ENCODE measurements at places on chromosomes 12 and 14. TPM values are rescaled to one million over a fixed set of nuclear protein-coding genes. Genes with fewer than 3 reads are reported as not detected.

DEGS2 gene
- total RNA-seq, result 0.46 TPM

CDCA3 gene
- 2.0 TPM for total RNA-seq

ACSS3 gene
- 22.3 TPM for total RNA-seq

TSPAN8 gene
- 0.43 TPM for total RNA-seq

KRT85 gene
- total RNA-seq, result not detected

USP44 gene
- total RNA-seq, result 13.8 TPM

MYH6 gene
- not detected for total RNA-seq

TC2N gene
- 0.65 TPM for total RNA-seq

NIN gene
- total RNA-seq, result 28.6 TPM

SMCO2 gene
- total RNA-seq, result 0.14 TPM

ASB2 gene
- total RNA-seq, result 0.28 TPM

LALBA gene
- total RNA-seq, result not detected

CCDC38 gene
- not detected for total RNA-seq

LRRK2 gene
- 4.8 TPM for total RNA-seq

RNASE3 gene
- total RNA-seq, result not detected

CACNA1C gene
- total RNA-seq, result 5.0 TPM

DIO2 gene
- 14.1 TPM for total RNA-seq

KRT78 gene
- not detected for total RNA-seq

C12orf42 gene
- not detected for total RNA-seq

TAS2R19 gene
- total RNA-seq, result 4.0 TPM

RASSF9 gene
- total RNA-seq, result 0.85 TPM

DCN gene
- 1,181 TPM for total RNA-seq

GZMH gene
- total RNA-seq, result not detected

PIANP gene
- total RNA-seq, result not detected

RD3L gene
- total RNA-seq, result not detected

DNAH10 gene
- 0.43 TPM for total RNA-seq

GPX2 gene
- not detected for total RNA-seq

REP15 gene
- total RNA-seq, result 0.43 TPM

NUAK1 gene
- total RNA-seq, result 25.8 TPM

SART3 gene
- total RNA-seq, result 116 TPM

STXBP6 gene
- 7.3 TPM for total RNA-seq

MAP3K9 gene
- 0.14 TPM for total RNA-seq

MGST1 gene
- total RNA-seq, result 69.8 TPM

RBMS2 gene
- 10.5 TPM for total RNA-seq

MYBPC1 gene
- total RNA-seq, result not detected

DHRS2 gene
- 0.28 TPM for total RNA-seq

All from smooth muscle cell of bladder (primary cell).